ENCODE measurements at places on chromosomes 12 and 14.

DNA sequence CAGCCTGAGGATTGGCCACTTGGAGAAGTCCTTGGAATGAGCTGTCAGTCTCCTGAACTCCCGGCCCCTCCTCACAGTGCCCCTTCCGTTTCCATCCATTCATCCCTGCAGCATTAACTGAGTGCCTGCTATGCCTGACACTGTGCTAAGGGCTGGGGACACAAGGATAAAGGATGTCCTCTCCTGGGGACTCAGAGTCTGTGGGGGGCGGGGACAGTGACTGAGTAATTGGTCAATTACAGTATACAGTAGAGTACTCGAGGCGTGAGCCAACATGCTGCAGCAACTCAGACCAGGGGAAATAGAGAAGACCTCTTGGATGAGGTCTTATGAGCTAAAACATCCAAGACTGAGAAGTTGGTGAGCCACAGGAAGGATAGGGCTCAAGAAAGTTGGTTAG is 43.4 kb upstream of the PWP1 start:
- no peak for DNase-seq

DNA sequence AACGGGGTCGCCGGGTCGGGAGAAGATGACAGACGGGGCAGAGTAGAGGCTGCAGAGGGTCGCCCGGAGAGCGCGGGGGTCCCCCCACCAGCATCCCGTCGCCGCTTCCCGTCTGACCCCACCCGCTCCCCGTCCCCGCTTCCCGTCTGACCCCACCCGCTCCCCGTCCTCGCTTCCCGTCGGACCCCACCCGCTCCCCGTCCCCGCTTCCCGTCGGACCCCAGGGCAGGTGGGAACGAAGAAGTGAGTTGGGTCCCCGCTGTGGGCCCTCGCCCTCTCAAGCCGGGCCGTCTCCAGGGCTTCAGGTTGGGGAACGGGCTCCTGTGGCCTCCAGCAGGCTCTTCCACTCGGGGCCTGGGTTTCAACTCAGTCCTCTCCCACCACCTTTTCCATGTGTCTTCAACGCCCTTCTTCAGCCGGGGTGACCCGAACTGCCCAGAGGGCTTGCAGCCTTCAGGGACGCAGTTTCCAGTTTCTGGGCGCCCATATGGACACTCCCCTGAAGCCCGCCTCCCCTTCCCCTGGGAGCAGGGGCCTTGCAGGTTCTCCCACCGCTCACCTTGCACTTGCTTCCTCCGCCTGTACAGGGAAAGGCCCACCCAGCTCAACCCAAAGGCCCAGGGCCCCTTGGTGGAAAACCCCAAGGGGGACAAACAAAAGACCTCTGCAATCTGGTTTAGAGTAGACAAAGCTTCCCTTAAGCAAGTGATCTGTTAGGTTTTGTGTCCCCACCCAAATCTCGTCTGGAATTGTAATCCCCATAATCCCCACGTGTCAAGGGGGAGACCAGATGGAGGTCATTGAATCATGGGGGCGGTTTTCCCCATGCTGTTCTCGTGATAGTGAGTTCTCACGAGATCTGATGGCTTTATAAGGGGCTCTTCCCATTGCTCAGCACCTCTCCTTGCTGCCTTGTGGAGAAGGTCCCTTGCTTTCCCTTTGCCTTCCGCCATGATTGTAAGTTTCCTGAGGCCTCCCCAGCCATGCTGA is 66.5 kb downstream of the TNFAIP2 start:
- no peak for DNase-seq

DNA sequence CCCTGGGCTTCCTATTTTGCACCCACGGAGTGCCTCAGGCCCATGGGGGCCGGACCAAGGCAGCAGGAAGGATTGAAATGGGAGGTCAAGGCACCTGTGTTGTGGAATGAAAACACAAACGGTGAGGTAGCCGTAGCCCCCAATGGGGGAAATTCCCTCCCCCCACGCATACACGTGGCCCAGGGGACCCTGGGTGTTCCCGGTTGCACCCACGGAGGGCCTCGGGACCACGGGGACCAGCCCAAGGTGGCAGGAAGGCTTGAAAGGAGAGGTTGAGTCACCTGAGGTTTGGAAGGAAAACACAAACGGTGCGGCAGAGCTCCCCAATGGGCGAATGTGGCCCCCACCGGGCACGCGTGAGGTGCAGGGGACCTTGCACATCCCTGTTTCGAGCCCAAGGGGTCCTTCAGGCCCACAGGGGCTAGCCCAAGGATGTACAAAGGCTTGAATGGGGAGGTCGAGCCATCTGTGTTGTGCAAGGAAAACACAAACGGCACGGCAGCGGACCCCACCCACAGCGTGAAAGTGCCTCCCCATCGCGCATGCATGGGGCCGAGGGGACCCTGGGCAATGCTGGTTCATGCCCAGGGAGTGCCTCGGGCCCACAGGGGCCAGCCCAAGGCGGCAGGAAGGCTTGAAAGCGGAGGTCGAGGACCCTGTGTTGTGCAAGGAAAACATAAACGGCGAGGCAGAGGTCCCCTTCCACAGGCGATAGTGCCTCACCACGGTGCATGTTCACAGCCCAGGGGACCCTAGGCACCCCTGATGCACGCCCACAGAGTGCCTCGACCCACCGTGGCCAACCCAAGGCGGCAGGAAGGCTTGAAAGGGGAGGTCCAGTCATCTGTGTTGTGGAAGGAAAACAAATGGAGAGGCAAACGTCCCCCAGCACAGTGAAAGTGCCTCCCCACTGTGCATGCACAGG is 376.7 kb downstream of the ALG10 start:
- DNase-seq: no peak

DNA sequence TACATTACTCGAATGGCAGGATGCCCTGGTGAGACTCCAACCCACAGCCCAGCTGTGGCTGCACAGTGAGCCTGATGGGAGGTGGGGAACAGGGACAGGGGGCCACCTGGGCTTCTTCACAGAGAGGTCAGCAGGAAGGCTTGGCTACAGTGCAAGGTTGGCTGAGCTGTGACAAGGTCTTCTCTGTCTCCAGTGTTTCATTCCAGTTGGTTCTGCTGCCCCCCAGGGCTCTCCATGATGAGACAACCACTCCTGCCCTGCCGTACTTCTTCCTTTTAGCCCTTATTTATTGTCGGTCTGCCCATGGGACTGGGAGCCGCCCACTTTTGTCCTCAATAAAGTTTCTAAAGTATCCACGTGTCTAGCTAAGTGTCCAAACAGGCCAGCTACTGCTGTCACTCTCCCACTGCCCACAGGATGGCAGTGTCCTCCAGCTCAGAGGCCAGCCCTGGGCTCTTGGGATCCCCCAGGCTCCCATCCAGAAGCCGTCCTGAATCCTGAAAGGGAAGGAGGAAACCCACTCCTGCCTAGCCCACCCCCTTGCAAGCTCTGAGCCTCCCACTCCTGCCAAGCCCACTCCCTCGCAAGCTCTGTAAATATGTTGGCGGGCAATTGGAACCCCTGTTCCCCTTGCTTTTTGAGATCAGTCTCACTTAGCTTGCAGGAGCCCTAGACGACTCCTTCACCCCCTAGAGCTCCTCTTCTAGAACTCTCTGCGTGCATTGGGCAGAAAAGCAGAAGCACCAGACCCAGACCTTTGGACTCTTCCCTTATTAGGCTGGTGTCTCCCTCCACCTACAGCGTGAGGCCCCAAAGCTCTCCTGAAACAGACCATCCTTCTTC is 5.4 kb downstream of the C1QL4 start:
- DNase-seq: no peak

GRCh38 chr12:32265951-32266350 is 133.4 kb upstream of the FGD4 start:
- DNase-seq: no peak

DNA sequence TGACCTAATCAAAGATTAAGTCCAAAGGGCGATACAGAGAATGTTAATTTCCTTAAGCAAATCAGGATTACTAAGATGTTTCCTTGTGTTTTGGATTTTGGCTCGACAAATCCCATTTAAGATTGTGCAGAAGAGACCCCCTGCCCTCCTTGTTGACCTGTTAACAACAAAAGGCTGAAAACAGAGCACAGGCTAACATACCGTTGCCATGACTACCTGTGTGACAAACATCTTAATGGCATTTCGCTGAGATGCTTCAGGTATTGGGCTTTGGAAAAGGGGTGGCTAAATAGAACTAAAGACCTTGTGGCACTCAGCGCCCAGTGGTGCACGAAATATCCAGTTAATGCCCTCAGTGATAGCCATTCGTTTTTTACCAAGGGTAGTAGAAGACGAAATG is 1532.3 kb upstream of the TMEM132C start:
- DNase-seq: no peak

DNA sequence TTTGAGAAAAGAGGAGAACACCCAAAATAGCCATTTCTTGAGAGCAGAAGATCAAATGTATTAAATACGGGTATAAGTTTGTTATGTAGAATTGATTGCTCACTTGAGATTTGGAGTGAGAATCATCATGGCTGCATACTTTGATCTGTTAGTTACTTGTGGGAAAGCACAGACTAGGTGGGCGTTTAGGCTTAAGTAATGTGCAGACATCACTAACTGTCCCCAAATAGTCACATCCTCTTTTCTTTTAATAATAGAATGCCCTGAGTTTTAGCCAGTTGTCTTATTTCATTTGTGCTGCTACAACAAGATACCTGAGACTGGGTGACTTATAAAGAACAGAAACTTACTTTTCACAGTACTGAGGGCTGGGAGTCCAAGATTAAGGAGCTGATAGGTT is 14.3 kb upstream of the GTF2A1 start:
- no peak for DNase-seq

GRCh38 chr12:11669348-11669747 is 19.9 kb downstream of the ETV6 start:
- no peak for DNase-seq

- DNase-seq: no peak
Observed at GRCh38 chr12:93968536-93969285, 179.7 kb upstream of the PLXNC1 start.

- DNase-seq: no peak
Observed at GRCh38 chr12:56916296-56916995, 17.8 kb downstream of the SDR9C7 start.

- no peak for DNase-seq
Observed at GRCh38 chr12:101596172-101596571, 1.4 kb downstream of the MYBPC1 start.

- no peak for DNase-seq
Observed at GRCh38 chr12:5173511-5174011, 129.9 kb downstream of the KCNA5 start.

DNA sequence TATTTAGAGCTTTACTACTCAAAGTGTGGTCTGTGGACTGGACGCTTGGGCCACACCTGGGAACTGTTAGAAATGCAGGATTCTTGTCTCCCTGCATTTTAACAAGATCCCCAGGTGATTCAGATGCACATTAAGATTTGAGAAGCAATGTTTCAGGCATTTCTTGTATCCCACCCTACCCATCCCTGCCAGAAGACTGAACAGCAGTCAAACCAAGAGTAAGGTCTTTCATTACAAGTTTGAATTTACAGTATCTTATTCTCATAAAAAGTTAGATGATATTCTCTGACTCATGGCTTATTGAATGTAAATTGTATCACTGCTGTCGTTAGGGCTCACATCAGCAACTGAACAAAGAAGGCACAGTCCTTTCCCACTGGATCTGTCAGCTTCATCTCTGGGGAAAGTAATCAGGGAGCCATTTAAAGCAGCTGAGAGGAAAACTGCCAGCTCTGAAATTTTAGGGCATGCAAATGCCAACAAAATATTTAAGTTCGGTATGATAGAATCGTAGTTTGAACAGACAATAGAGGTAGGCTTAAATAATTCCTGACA is 141.1 kb downstream of the AKAP6 start:
- no peak for DNase-seq

DNA sequence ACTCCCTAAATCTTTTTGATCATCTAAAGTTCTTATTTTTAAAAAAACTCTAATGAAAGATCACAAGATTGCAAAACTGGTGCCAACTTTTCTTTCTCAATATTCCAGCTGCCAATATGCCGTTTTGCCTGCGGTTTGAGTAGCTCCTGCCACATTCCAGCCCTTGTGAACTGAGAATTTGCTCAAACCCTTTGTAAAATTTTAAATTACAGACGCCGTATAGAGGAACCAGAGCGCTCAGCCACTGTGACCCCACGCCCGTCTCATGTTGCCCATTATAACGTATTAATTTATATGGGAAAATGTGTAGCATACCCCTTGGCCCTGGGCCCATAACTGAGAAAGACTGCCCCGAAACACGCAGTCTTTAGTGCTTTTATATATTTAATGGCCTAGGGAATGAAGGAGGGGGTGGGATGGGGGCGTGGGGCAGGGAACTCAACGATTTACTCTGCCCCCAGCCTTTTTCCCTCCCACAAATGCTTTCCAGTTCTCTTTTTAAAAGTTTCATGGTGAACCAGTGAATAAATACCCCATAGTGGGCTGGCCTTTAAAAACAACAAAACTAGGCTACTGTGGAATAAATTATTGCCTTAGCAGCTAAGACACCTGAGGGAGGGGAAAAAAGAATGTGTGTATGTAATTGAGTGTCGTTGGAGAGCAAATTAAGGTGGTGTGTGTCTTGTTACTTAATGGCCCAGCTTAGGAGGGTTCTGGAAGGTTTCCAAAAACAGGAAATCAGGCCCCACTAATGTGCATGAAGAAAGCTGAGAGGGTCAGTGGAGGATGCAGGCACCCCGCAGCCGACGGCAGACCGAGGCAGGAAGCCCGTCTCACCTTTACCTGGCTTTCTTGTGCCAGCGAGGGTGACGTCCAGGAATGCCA is 45.7 kb upstream of the RFLNA start:
- no peak for DNase-seq

- no peak for DNase-seq
Observed at GRCh38 chr14:51676549-51676948, 24.8 kb downstream of the FRMD6 start.

- DNase-seq: no peak
Observed at GRCh38 chr12:41512497-41512896, 324.4 kb downstream of the PDZRN4 start.

DNA sequence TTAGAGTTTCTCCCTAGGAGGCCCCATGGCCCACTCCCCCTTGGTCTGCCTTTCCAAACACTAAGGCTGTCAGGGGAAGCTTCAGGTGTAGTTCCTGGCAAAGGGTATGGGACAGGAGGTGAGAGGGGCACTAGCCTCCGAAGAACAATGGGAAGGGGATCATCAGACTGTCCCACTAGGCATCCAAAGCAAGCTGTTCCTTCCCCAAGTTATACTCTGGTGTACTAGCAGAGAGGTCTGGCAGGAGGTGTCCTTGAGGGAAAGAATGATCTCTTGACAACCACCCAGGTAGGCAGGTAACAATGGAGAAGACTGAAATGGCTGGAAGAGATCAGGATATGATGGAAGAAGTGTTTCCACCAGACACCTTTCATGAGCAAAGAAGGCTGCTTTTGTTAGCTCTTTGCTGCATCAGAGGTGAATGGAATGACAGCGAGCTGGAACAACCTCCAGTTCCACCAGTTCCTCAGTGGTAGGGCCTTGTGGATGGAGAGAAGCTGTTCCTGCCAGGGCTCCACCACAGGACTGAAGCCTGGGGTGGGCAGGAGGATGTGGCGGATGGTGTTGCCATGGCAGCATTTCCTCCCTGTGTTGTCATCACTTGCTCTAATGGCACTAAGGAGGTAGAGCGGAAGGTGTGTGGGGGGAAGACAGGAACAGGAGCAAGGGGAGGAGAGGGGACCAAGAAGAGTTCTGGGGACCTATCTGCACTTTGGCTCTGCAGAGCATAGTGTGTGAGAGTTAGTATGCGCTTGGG is 2.3 kb upstream of the AGAP2 start:
- no peak for DNase-seq

All from stimulated activated CD4-positive, alpha-beta T cell treated with anti-CD3 and anti-CD28 coated beads, TNF-alpha, amount 100 ng/mL, for 24 hours (primary cell).